Natural killer cell (primary cell): ENCODE measurements at places on chromosomes 3 and 15. TPM values are rescaled to one million over a fixed set of nuclear protein-coding genes. Genes with fewer than 3 reads are reported as not detected.

The EXD1 gene
- not detected for total RNA-seq

The NISCH gene
- 162 TPM for total RNA-seq

The MST1 gene
- 15.2 TPM for total RNA-seq

The SCN11A gene
- not detected for total RNA-seq

The SCAANT1 gene
- 8.0 TPM for total RNA-seq

The P2RY13 gene
- total RNA-seq, result 0.59 TPM

The ZBBX gene
- not detected for total RNA-seq

The LIPH gene
- total RNA-seq, result 0.09 TPM

The SLC28A1 gene
- total RNA-seq, result not detected

The SAXO2 gene
- 6.5 TPM for total RNA-seq

The CPB1 gene
- total RNA-seq, result not detected

The GOLGA6D gene
- total RNA-seq, result not detected

The SLC12A1 gene
- not detected for total RNA-seq

The TUBGCP4 gene
- 12.0 TPM for total RNA-seq

The TAGLN3 gene
- not detected for total RNA-seq

The ALDH1A3 gene
- not detected for total RNA-seq

The GATM gene
- 1.3 TPM for total RNA-seq

The INSYN1 gene
- not detected for total RNA-seq

The COL6A6 gene
- total RNA-seq, result not detected

The DUOXA1 gene
- 0.39 TPM for total RNA-seq

The CAV3 gene
- total RNA-seq, result not detected

The SCG5 gene
- total RNA-seq, result not detected

The ISG20 gene
- total RNA-seq, result 80.6 TPM

The ABI3BP gene
- total RNA-seq, result not detected

The SLC28A2 gene
- total RNA-seq, result not detected

The FOXL2NB gene
- total RNA-seq, result not detected

The GJD2 gene
- not detected for total RNA-seq

The NAALADL2 gene
- total RNA-seq, result not detected

The SLC6A20 gene
- total RNA-seq, result 0.25 TPM
